ENCODE measurements at places on chromosomes 7 and 10.

DNA sequence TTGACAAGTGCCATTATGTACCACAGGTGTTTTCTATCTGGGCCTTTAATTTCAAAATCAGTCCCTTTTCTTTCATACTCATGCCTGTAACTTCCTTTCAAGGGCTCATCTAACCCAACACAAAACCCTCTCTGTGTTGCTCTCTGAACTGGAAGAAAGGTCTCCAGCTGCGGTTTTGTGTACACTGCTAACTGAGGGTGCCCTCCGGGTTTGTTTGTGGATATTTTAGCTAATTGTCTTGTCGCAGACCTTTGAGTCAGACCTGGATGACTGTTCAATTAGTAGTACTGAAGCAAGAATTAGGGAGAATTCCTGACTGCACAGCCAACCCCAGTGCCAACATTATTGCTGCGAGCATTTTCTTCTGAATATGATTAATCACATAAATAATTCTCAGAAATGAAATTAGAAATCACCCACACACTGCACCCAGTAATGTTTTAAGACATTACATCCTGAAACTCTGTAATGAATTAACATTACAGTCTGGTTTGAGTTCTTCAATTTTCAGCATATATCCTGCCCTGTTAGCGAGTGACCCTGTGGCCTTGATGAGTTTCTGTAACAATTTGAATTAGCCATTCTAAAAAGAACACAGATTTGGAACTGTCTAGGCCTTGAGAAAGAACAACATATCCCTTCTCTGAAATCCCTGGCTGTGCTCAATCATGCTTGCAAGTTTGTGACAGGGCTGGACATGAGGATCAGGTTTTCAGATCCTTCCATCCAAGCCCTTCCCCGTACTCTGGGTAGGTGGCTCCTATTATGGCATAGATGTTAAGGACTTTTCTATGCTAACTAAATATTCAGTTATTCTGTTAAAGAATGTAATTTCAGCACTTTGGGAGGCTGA, 460.1 kb downstream of the PLXDC2 start:
- DNase-seq = no peak

DNA sequence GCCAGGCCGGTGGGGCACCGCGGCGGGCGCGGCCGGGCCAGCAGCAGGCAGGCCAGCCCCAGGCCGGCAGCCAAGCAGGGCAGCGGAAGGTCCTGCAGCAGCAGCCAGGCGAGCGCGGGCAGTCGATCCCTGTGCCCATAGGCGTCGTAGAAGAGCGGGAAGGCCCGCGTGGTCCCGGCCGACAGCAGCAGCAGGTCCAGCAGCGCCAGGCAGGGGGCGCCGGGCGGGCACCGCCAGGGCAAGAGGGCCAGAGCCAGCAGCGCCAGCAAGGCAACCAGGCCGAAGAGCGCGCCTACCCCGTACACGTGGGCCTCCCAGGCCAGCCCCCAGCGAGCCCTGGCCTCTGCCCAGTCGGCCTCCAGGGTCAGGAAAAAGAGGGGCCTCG, 8.4 kb upstream of the RBM28 start:
- peak; percentile 44 for DNase-seq

GRCh38 chr10:78899996-78900714, 168.6 kb upstream of the ZMIZ1 start:
- no peak for DNase-seq

DNA sequence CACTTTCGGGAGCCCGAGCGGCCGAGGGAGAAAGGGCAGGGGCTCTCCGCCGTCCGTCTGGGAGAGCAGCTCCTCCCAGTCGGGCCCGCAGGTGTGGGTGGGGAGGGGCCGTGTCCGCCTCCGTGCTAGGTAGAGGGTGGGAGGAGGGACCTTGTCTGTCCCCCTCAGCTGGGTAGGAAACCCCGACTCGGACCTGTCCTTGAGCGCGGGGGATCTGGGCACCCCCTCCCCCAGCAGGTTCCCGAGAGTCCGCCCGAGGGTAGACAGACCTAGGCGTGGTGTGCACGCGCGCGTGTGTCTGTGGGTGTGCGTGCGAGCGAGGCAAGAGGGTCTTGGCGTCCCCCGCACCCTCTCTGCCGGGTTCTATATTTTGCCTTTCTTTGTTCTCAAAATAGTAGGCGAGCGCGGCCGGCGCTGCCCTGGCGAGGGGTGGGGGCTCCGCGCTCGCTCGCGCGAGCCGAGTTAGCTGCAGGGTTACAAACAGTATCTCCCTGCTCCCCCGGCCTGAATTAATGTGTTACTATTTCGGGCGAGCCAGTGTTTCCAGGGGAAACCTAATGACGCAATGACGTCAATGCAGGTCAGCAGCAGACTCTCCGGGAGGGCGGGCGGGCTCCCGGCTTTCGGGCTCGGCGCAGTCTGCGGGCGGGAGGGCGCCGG, 73.9 kb upstream of the LEP start:
- DNase-seq = peak; percentile 62

- DNase-seq = no peak
These were observed 32.5 kb downstream of the DYDC1 start for GRCh38 chr10:80324086-80324485.

- peak; percentile 69 for DNase-seq
These were observed 509.7 kb upstream of the AKR1E2 start for GRCh38 chr10:4316161-4316810.

All from Ammon's horn (tissue), 1 donor.